Thyroid gland (tissue), 4 donors: ENCODE measurements at places on chromosomes 12 and 14.

DNA sequence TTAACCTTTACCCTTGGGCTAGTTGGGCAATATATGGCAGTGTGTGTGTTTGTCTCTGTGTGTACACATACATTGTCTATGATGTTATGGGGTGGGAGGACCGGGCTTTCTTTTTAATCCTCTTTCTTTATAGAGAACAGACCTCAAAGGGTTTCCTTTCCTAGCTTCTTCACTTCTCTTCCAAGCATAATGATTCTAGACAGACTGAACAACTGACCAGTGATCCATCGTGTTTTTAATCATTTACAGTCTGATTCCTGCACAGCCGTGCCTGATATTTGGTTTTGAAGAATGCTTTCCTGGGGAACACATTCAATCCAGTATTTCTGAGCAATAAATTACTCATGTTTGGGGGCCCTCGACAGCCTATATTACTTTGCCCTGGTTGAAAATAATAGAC lies 481.1 kb upstream of the DCN start:
- no peak overlapping the region for H3K27ac ChIP-seq
- no peaks in the 10 kb centered on the region for H3K27me3 ChIP-seq
- H3K36me3 ChIP-seq, result no peaks in the 10 kb centered on the region
- H3K4me3 ChIP-seq, result no peak overlapping the region

- no peaks in the 10 kb centered on the region for H3K27me3 ChIP-seq
- H3K4me1 ChIP-seq, result no peaks in the 10 kb centered on the region
- no peaks in the 10 kb centered on the region for H3K36me3 ChIP-seq
- no peak overlapping the region for H3K27ac ChIP-seq
These were observed 22.3 kb downstream of the FBLN5 start for GRCh38 chr14:91925001-91925726.

DNA sequence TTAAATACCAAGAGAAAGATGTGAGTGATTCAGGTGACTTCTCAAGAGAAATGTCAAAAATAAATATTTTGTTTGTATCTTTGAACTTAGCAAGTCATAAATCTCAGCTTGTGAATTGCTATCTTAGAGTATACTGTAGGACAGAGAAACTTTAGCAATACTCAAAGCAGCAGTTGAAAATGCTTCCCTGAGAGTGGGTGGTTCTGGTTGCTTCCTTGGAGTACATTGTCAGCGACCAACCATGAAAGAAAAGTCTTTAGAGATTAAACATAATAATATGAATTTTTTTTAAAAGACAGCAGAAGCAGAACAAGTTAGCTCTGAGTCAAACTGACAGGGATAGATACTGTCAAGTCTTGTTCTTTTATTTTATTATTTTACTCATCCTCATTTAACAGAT lies 86.8 kb upstream of the OSBPL8 start:
- no peaks in the 10 kb centered on the region for H3K36me3 ChIP-seq
- no peak overlapping the region for H3K27ac ChIP-seq
- DNase-seq, result no peak
- no peaks in the 10 kb centered on the region for H3K27me3 ChIP-seq

GRCh38 chr14:20503898-20504297 lies 1.4 kb upstream of the RNASE10 start:
- no peak overlapping the region for H3K4me3 ChIP-seq
- no peaks in the 10 kb centered on the region for H3K4me1 ChIP-seq
- no peaks in the 10 kb centered on the region for H3K27me3 ChIP-seq

DNA sequence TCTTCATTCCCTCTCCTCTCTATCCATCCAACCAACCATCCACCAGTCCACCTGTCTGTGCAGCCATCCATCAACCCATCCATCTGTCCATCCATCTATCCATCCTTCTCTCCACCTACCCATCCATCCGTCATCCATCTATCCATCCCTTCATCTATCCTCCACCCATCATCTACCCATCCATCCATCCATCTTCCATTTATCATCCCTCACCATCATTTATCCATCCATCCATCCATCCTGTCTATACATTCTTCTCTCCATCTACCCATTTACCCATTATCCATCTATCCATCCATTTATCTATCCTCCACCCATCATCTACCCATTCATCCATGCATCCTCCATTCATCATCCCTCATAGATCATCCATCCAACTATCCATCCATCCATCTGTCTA lies 24.4 kb downstream of the AACS start:
- H3K36me3 ChIP-seq, result peaks cover 6% of the 10 kb centered on the region
- DNase-seq, result no peak
- H3K4me3 ChIP-seq, result no peak overlapping the region
- no peaks in the 10 kb centered on the region for H3K27me3 ChIP-seq

GRCh38 chr14:64213086-64213485 lies 81.1 kb downstream of the ESR2 start:
- H3K27ac ChIP-seq, result peak overlapping the region; percentile 73
- H3K27me3 ChIP-seq, result no peaks in the 10 kb centered on the region
- peaks cover 14% of the 10 kb centered on the region for H3K4me1 ChIP-seq
- H3K36me3 ChIP-seq, result peaks cover 66% of the 10 kb centered on the region

DNA sequence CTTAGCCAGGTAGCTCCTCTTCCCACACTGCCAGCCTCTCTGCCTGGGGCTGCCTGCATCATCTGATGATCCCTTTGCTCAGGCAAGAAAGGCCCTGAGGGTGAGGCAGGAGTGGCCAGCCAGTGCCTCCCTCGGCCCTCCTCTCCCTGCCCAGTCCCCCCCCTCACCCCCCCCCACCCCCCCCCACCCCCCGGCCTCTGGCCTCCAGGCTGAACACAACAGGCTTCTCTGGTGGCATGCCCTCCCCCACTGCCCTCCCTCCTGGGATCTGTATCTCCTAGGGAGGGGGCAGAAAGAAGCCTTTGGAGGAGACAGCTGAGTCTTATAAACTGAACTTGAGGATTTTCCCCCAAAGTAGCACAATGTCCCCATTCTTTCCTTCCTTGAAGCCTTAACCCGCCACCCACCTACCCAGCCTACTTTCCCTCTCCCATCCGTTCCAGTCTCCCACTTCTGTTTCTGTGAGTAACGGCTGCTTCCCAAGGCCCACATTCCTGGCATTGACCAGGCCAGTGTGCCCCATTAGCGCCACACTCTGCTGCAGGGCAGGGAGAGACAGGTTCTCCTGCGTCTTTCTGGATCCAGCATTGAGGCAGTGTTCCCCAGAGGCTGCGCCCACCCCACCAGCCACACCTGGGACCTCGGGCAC lies 82.1 kb downstream of the B4GALNT3 start:
- H3K27ac ChIP-seq, result no peak overlapping the region
- H3K36me3 ChIP-seq, result no peaks in the 10 kb centered on the region
- peaks cover 14% of the 10 kb centered on the region for H3K4me1 ChIP-seq
- no peak for DNase-seq
- no peak overlapping the region for H3K4me3 ChIP-seq

DNA sequence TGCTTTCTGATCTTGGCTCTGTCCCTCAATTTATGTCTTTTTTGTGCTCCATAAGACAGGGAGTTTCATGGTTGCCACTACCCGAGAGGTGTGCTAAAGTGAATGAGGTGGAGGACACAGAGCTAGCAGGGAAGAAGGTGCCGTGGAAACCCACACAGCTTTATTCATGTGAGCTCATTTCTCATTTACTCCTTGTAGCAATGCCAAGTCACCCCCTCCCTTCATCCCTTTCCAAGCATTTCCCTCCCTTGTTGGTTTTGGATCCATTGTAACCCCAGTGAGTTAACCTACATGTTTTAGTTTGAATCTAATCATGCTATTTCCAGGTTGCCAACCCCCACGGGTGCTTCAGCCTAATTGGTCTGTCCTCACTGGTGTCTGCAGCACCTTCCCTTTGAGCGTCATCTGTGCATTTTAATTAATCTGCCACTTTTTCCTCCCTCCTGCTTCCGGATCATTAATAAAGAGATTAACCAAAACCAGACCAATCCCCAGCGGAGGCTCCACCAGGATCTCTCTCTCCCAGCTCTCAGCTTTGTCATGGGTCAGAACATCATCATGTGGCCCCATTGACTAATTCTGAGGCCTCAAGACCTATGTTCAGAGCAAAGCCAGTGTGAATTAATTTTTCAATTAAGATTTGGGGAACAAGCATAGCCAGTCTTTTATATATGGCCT lies 56.2 kb downstream of the NTF3 start:
- H3K4me1 ChIP-seq, result no peaks in the 10 kb centered on the region
- no peak overlapping the region for H3K4me3 ChIP-seq
- H3K27me3 ChIP-seq, result no peaks in the 10 kb centered on the region
- H3K27ac ChIP-seq, result no peak overlapping the region
- DNase-seq, result no peak

GRCh38 chr14:52106840-52107239 lies 38.0 kb upstream of the NID2 start:
- H3K27ac ChIP-seq, result peak overlapping the region; percentile 56
- H3K4me3 ChIP-seq, result no peak overlapping the region
- peaks cover 52% of the 10 kb centered on the region for H3K4me1 ChIP-seq

DNA sequence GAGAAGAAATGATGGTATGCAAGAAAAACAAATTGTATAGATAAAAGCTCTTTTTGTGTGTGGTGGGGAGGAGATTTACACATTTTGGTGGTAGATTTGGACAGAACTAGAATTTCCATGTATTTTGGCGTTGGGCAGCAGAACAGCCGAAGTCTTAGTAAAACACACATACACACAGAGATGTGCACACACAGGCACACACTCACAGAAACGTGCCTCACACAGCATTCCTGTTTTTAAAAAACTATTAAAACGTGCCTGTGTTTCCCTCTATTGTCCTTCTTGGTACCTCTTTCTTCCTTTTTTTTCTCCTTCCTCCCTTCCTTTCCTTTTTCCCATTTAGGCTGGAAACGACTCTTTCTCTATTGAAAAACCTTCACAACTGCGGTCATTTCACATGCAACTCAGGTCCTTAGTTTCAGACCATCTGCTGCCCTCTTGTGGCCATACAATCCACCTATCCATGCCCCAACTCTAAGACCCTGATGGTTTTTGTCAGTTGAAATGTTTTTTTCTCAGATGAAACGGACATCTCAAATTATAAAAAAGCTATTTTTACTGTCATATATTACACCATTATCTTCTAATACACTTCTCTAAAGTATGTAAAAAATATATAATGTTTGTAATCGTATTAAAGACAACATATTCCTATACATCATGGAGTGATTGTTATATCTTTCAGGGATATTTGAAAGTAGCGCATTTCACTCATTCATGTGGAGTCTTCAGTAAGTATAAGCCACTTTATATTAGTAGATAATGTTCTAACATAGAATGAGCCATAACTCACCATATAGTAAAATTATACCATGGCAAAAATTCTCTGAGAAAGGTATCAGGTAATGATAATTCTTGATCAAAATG lies 386.7 kb upstream of the NOVA1 start:
- H3K4me3 ChIP-seq, result no peak overlapping the region
- no peaks in the 10 kb centered on the region for H3K27me3 ChIP-seq
- no peaks in the 10 kb centered on the region for H3K4me1 ChIP-seq
- H3K27ac ChIP-seq, result no peak overlapping the region
- no peaks in the 10 kb centered on the region for H3K36me3 ChIP-seq

DNA sequence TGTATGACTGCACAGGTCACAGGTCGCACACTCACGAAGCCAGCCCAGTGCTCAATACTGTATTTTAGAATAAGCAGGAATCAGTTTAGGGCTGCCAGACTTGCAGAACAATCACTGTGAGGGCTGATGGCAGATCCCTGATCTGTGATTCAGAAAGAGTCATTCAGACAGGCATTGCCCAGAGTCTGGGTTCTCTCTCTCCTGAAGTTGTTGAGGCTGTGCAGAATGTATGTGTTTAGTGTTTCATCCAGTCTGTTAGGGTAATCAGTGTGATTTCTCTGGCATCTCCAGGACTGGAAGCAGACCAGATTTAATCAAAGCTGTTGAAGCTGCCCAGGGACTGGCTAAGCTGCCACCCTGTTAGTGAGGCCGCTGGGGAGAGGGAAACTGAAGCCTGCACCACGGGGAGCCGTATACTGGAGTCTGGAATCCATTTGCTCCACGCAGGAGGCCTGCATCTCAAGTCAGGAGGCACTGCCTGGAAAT lies 69.3 kb downstream of the ETV6 start:
- H3K4me1 ChIP-seq, result peaks cover 10% of the 10 kb centered on the region
- H3K4me3 ChIP-seq, result no peak overlapping the region
- H3K27ac ChIP-seq, result no peak overlapping the region
- DNase-seq, result no peak

DNA sequence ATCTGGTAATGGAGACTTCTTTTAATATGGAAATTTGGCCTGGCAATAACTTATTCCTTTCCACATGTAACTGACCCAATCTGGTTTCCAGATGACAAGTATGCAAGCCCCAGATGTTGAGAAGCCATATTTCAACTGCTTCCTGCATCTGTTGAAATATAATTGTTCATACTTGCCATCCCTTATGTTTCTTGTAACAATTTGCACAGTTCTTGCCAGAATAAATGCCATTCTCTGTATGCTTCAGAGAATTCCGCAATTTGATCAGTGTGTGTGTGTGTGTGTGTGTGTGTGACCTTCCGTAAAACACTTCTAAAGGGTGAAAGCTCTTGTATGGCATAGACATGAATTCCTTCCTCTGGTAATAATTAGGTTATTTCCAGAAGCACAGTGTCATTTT lies 1.8 kb upstream of the CLEC2A start:
- no peaks in the 10 kb centered on the region for H3K36me3 ChIP-seq
- no peaks in the 10 kb centered on the region for H3K27me3 ChIP-seq
- H3K27ac ChIP-seq, result no peak overlapping the region
- no peak overlapping the region for H3K4me3 ChIP-seq
- H3K4me1 ChIP-seq, result no peaks in the 10 kb centered on the region

- H3K4me3 ChIP-seq, result no peak overlapping the region
- H3K36me3 ChIP-seq, result no peaks in the 10 kb centered on the region
- no peak for DNase-seq
- no peaks in the 10 kb centered on the region for H3K27me3 ChIP-seq
- no peaks in the 10 kb centered on the region for H3K4me1 ChIP-seq
These were observed 18.0 kb upstream of the GUCY2C start for GRCh38 chr12:14714437-14714836.

- H3K27me3 ChIP-seq, result no peaks in the 10 kb centered on the region
- no peak for DNase-seq
- no peak overlapping the region for H3K27ac ChIP-seq
- no peaks in the 10 kb centered on the region for H3K4me1 ChIP-seq
- H3K4me3 ChIP-seq, result no peak overlapping the region
These were observed 1.0 kb downstream of the CMTM5 start for GRCh38 chr14:23377573-23378563.

GRCh38 chr12:19657118-19657731 lies 217.9 kb downstream of the AEBP2 start:
- no peak overlapping the region for H3K27ac ChIP-seq
- no peaks in the 10 kb centered on the region for H3K27me3 ChIP-seq
- no peaks in the 10 kb centered on the region for H3K36me3 ChIP-seq
- no peaks in the 10 kb centered on the region for H3K4me1 ChIP-seq
- no peak overlapping the region for H3K4me3 ChIP-seq
